ENCODE measurements at places on chromosomes 12 and 14. TPM values are rescaled to one million over a fixed set of nuclear protein-coding genes. Genes with fewer than 3 reads are reported as not detected.

The ITGA7 gene
- 6.9 TPM for total RNA-seq

The SLC2A14 gene
- not detected for total RNA-seq

The LTBP2 gene
- total RNA-seq: 5.8 TPM

The KERA gene
- total RNA-seq: not detected

The EML1 gene
- 6.8 TPM for total RNA-seq

The TDG gene
- 28.2 TPM for total RNA-seq

The KTN1 gene
- total RNA-seq: 124 TPM

The MMP14 gene
- 79.9 TPM for total RNA-seq

The RAB2B gene
- 17.1 TPM for total RNA-seq

The KRT85 gene
- total RNA-seq: not detected

The POLR3B gene
- 25.0 TPM for total RNA-seq

The BHLHE41 gene
- 1.6 TPM for total RNA-seq

Measured in A375 (cell line).